Hematopoietic multipotent progenitor cell treated with erythropoietin and hydrocortisone succinate and interleukin-3 and kit ligand, for 17 days (in vitro differentiated cells): ENCODE measurements at places on chromosomes 5 and 9.

GRCh38 chr9:33104401-33104800, 27.9 kb upstream of the SMU1 start:
- DNase-seq, result no peak

GRCh38 chr5:127647361-127647958, 1.4 kb upstream of the CTXN3 start:
- no peak for DNase-seq

DNA sequence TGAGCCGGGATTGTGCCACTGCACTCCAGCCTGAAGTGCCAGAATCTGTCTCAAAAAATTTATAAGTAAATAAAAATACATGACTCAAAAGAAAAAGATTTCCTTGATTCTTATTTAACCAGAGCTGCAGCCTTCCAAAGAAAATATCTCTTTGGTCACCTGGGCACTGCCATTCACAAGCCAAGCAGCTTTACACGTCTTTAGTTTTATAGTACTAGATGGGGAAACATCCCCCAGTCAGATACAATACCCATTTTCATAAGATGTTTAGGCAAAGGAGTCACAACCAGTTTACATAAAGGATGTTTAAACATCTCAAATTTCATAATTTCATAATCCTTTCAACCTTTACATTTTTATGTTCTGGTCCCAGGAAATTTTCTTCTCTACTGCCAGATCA, 13.7 kb upstream of the OXCT1 start:
- DNase-seq, result no peak

- no peak for DNase-seq
These were observed 275.2 kb downstream of the CDH9 start for GRCh38 chr5:26763215-26763614.

DNA sequence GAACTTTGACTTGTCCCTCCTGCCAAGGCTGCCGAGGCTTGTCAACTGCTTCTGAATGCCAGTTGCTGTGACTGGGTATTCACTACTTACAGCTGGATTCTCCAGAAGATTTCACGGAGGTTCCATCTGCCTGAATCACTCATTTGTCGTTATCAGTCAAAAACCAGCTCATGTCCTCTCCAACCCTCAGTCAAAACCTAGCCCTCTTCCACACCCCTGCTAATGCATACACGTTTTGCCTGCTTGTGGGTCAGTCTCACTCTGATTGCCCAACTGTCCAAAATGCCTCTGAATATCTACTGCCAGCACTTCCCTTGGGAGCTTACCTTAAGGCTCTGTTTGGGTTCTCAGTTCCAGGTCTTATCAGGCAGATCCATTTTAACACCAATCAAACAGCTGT, 238.6 kb upstream of the TMEM161B start:
- no peak for DNase-seq

- no peak for DNase-seq
These were observed 63.3 kb upstream of the SLC30A5 start for GRCh38 chr5:69030358-69031062.

GRCh38 chr5:129541648-129542251, 81.7 kb downstream of the ADAMTS19 start:
- no peak for DNase-seq

DNA sequence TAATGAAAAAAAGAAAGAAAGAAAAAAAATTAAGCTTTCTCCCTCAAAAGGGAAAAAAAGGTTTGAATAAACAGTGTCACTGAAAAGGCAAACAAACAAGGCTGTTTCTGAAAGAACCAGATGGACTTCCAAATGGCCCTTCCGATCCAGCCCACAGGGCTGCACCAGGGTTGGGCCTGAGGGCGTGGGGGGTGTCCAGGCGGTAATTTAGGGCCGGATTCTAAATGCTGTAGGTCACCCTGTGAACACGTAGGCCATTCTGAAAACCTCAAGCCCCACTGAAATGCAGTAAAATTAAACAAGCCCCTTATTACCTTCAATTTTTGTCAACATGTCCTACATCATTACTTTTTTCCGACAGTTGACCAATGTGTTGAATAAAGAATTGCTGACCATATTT, 132.1 kb downstream of the HSD17B3 start:
- no peak for DNase-seq

DNA sequence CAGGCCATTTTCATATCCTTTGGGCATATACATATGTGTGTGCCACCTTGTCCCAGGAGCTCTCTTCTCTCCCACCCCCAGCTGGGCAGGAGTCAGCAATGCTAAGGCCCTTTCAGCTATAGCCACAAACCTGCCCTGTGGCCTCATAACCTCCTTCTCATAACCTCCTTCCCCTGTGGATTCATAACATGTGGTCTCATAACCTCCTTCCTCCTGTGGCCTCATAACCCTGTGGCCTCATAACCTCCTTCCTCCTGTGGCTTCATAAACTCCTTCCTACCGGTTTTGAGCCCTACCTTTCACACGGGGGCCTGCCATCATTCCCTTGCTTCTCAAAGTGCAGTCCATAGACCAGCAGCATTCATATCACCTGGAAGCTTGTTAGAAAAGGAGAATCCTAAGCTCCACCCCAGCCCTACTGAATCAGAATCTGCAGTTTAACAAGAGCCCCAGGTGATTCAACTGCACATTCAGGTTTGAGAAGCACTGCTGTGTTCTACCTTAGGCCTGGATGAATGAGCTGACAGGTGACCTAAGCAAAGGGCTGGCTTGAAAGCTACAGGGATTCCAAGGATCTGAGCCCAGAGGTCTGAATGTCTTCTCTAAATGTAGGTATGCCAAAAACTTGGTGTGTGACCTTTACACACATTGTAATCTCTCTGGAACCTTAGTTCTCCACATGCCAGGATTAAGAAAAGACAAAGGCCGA, 41.9 kb upstream of the PLPP6 start:
- no peak for DNase-seq

GRCh38 chr9:16154521-16155078, 601.8 kb downstream of the CCDC171 start:
- no peak for DNase-seq

DNA sequence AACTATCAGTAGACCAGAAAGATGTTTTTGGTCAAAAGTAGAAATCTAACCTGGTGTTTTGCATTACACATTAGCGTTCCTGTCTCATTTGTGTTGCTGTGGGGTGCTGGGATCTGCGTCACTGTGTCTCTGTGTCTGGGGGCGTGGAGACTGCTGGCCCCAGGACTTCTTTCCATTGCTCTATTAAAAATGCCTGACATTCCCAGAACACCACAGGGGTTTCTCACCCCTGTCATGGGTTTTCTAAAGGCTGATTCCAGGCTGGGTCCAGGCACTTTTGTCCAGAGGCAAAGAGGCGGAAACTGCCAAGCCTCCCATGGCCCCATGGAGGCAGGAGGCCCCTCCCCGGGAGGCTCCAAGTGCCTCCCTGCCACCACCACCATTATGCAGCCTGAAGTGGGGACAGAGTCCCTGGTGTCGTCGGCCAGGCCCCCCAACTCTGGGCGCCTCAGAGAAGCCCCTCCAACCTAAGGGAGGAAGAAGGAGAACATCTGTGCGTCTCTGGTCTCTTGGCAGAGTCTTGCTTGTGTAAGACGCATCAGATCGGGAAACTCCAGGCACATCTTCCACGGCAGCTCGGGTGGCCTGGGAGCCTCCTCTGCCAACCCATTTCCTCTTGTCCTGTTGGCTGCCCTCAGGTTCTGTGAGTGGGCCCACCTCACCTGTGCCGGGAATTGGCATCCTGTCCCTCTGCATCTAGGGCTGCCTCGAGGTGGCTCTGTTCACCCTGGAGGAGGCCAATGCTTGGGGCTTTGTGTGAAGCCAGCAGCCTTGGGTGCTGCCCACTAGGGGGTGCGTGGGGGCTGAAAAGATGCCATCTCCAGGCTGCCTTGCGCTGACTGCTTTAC, 13.8 kb upstream of the PLEKHG4B start:
- DNase-seq, result no peak

DNA sequence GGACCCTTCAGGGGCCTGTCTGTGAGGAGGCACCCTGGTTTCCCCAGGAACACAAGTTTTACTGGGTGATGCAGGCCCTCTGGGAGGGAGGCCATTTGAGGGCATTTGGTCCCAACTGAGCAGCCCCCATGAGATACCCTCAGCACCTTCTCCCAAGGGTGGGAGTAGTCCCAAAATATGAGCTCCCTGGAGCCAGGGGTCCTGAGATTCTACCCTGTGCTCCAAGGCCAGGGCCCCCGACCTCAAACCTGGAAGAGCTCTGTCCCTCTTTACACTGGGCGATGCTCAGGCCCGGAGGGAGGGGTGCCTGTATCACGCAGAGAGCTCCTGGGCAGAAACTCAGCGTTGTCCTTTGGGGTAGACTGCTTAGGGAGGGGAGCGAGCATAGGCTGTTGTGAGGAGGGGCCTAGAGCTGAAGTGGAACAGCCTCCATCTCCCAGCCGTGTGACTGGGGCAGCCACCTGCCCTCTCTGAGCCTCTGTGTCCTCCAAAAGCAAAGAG, 64.0 kb upstream of the SYNPO start:
- DNase-seq, result no peak

DNA sequence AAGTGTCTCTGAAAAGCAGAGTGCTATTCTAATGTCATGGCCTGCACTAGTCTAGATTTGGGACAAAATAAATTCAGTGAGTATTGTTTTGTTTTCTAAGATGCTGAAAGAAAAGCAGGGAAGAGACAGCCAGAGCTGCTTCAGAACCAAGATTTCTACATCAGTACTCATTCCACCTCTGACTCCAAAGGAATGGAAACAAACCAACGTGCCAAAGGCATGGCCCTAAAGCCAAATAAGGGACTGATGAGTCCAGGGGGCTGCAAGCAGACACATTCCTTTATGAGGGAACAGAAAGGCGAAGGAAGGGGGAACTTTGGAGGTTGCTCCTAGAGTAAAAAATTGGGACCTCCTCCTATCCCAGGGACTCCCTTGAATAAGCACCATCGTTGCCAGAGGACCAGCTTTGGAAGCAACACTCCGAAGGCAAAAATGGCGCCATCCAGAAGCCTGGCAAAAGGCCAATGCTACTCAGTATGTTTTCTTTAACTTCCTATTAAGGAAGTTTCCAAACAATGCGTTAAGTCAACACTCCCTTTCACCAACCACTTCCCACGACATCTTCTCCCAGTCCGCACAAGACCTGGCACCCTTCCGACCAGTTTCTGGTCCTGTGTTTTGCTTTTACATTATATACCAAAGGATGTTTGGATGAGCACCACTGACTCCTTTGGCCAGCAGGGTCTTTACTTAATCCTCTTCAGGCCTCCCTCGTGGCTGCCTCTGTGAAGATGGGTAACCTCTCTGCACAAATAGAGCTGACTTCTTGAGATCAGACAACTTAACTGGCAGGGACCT, 31.6 kb downstream of the ADAM19 start:
- no peak for DNase-seq

DNA sequence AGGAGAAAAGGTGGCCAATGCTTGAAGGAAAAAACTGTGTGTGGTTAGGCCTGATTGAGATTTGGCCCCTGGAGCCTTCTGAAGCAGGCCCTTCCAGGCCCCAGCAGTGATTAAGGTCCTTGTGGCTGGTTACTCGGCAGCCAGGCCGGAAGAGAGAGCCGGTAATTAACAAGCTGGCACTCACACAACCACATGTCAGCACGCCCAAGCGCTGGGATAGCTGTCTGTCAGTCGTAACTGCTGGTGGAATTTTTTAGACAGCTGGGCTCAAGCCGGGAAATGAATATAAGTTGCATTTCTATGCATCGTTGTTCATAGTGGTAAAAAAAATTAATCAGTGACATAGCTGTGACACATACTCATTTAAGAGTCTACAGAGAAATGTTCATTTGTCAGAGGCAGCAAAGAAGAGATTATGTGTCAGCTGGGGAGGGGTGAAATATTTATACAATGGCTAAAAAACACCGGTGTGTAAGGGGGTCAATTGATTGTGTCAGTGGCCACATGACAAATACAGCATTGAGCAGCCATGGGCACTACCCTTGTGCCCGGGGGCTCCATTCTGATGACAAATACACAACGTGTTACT, 13.7 kb upstream of the ARAP3 start:
- no peak for DNase-seq

GRCh38 chr9:89097219-89097618, 81.4 kb downstream of the SHC3 start:
- no peak for DNase-seq

DNA sequence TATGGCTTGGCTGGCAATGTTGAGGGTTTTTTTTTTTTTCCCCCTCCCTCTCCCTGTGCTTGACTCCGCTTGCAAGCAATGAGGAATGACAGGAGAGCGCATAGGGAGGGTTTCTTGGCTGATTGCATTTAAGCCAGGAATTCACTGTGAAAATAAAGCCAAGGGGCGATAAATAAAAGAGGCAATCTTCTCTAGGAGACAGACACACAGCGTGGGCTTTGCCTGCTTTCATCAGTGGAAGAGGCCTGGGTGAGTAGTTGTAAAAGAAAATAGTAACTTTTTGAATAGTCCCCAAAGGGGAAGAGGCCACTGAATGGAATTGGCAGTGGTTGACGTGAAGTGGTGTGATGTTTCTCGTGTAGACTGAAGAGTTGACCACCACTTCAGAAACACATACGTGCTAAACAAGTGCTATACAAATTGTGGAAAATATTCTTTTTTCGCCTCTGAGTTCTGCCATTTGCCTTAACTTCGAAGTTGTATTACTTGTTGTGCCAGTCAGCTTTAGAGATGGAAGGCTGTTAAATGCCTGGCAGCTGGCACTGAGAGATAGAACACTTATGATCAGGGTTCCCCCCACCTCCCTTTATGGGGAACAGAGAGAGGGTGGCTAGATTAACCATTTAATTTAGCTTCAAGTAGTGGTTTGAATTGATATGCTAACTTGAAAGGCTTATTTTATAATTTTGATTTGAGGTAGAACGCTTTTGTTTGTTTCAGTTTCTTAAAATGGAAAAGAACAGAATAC, 3.0 kb downstream of the ZSWIM6 start:
- no peak for DNase-seq

DNA sequence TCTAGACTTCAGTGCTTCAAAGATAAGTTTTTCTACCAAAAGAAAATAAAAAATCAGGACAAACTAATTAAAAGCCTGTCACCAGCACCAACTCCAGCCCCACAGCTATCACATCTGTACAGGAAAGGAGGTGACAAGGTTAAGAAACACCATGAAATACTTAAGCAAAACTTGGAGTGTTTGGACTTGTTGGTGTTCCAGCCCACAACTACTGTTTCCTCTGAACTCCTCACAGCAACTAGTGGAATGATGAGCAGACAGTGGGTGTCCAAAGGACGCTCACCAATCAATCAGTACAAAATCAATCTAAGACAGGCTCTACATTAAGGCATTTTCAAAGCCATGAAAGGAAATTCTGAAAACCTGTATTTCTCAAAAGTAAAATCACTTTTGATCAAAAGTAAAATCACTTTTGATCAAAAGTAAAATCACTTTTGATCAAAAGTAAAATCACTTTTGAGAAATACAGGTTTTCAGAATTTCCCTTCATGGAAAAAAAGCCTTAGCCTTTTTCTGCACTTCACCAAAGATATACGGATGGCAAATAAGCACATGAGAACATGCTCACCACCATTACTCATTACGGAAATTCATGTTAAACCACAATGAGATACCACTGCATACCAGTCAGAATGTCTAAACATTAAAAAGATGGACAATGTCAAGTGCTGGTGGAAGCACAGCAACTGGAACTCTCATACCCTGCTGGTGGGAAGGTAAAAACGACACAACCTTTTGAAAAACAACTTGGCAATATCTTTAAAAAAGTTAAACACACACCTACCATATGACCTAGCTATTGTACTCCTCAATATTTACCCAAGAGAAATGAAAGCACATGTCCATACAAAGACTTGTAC, 79.7 kb downstream of the MED27 start:
- no peak for DNase-seq

- no peak for DNase-seq
These were observed 579.2 kb upstream of the ZNF462 start for GRCh38 chr9:106283769-106284168.

- DNase-seq, result no peak
These were observed 20.3 kb downstream of the ZDHHC11B start for GRCh38 chr5:763998-764781.

GRCh38 chr5:3994628-3995027, 399.0 kb downstream of the IRX1 start:
- no peak for DNase-seq

GRCh38 chr5:78801413-78801812, 152.8 kb upstream of the LHFPL2 start:
- DNase-seq, result no peak
